Activated CD4-positive, alpha-beta T cell treated with anti-CD3 and anti-CD28 coated beads for 1 hour (primary cell): ENCODE measurements at places on chromosomes 7 and 10.

- no peak for DNase-seq
Measured at GRCh38 chr10:17348501-17349349, 105.7 kb downstream of the ST8SIA6 start.

DNA sequence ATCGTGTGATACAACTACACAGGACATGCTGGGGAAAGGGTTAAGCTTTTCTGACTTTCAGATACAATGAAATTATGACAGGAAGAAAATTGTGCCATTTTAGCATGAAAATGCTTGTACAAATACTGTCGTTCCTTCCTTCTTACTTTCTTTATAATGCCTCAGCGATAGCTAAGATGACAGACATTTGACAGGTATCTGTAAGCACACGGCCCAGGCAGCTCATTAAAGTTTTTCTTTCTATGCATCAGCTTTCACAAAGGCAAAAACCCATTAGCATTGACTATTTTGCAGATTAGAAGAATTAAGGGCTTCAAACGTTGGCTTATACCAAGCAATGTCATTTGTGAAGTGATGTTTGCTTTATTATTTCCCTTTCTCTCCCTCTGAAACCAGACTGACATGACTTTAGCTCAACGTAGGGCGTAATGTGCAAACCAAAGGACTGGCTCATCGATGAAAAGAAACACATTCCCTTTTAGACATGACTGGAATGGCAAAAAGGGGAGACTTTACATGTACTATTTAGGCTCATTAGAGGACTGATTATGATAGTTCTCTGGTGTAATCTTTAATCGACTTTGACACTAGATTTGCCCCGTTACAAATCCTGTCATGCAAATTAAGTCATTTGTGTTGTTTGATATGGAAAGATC lies 258.4 kb upstream of the SP8 start:
- no peak for DNase-seq

DNA sequence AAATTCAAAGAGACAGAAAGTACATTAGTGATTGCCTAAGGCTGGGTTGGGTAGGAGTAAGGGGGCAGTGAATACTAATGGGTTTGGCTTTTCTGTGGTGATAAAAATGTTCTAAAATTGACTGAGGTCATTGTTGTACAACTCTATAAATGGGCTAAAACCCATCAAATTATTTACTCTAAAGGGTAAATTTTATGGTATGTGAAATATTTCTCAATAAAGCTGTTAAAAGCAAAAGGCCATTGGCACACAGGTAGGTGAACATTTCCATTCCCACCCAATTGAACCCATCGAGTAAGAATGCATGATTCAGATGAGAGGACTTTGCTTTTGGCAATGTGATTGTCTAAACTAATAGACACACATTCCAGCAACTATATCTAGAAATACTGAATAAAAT lies 579.4 kb downstream of the GATA3 start:
- no peak for DNase-seq

- DNase-seq: no peak
Measured at GRCh38 chr7:55588976-55589604, 16.8 kb upstream of the VOPP1 start.

- DNase-seq: no peak
Measured at GRCh38 chr7:37943905-37944736, 23.7 kb downstream of the EPDR1 start.

- DNase-seq: no peak
Measured at GRCh38 chr10:98858525-98858924, 377.1 kb downstream of the HPSE2 start.

- DNase-seq: no peak
Measured at GRCh38 chr10:47116445-47116844, 183.6 kb upstream of the GDF10 start.

DNA sequence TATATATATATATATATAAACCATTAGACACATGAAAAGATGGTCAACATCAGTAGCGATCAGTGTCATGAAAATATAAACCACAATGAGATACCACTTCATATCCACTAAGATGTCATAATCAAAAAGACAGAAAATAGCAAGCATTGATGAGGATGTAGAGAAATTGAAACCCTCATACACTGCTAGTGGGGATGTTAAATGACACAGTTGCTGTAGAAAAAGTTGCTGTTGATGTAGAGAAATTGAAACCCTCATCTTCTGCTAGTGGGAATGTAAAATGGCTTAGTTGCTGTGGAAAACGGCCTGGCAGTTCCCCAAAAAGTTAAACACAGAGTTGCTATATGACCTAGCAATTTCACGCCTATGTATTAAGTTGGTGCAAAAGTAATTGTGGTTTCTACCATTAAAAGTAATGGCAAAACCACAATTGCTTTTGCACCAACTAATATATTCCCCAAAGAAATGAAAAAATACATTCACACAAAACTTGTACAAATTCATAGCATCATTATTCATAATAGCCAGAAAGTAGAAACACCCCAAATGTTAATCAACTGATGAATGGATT lies 120.5 kb upstream of the ZWINT start:
- no peak for DNase-seq

DNA sequence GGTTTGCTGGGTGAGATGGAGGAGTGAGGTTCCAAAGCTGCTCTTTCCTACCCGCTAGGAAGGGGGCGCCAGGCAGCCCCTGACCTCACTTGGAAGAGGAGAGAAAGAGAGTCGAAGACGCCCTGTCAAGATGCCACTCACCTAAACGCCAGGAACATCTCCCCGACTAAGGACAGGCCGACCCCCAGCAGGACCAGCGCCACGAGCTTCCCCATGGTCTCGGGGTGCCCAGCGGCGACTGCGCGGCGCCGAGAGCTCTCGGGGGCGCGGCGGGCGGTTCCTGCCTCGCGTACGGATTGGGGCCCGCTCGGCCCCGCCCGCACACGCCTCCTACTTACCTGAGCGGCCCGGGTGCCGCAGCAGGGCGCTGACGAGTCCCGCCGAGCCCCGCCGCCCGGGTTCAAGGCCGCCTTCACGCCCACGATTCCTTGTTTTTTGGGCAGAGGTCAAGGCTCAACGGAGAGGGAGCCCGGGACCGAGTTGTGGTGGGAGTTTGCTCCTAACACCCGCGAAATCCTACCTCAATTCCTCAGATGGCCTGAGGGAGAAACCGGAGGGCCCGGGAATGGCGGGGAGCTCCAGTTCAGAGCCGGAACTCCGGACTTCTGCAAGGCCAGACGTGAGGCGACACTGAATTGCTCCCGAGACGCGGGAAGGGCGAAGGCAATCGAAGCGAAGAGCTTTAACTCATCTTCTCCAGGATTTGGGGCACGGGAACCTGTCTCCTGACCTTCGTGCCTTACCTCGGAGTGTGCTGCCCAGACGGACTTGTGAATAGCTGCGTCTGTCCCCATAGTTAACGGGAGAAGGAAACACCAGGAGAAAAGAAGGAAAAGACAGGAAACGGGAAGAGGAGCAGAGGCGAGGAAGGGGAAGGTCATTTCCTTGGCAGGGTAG lies at the start of gene PON3:
Gene PON3, minus strand, starts transcription at position 240 of the 897 bp plus-strand sequence. Its CDS starts 25 bp downstream, at position 215.
- DNase-seq: no peak

- DNase-seq: no peak
Measured at GRCh38 chr7:105611856-105612775, 30.8 kb upstream of the EFCAB10 start.

DNA sequence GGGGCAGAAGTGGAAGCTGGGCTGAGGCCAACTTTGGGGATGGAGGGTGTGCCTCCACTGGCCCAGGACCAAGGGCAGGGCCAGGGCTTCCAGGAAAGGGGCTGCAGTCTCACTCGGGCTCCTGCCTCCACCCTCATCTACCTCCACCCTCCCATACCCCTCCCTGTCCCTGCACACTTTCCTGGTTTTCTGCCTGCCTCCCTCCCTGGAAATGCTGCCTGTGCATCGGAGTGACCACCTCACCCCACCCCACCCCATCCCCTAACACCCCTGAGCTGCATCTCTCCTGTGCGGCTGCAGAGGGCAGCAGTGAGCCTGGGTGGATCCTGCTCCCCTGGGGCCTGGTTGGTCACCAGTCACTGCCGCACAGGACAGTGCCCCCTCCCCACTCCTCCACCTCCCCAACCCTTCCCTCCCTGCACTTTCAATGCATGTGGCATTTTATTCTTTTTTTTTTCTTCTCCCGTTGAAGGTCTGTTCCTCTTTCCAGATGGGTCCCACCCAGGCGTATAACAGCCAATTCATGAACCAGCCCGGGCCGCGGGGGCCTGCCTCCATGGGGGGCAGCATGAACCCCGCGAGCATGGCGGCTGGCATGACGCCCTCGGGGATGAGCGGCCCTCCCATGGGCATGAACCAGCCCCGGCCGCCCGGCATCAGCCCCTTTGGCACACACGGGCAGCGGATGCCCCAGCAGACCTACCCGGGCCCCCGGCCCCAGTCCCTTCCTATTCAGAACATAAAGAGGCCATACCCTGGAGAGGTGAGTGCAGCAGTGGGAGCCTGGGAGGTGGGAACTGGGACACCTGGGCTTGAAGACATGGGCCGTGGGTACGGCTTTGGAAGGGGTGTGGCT lies 54.1 kb upstream of the PPIF start:
- no peak for DNase-seq

DNA sequence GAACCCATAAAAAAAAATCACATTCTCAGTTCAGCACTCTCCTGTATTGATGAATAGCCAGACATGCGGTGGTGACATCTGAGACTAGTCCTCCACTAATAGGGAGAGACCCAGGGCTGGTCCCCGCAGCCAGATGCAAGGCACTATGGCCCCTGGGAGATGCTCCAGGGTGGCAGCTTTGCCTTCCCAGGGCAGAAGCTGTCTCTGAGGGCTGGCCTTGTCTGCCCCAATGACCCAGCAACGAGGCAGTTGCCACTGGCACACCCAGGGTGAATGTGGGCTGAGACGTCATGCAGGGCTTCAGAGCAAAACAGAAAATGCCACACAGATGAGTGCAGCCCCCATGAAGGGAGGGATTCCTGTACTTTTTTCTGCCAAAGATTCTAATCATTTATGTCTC lies 50.1 kb upstream of the GDF10 start:
- no peak for DNase-seq

- DNase-seq: no peak
Measured at GRCh38 chr7:123417580-123417979, 116.8 kb downstream of the IQUB start.

- no peak for DNase-seq
Measured at GRCh38 chr7:114388021-114388420, 26.6 kb upstream of the FOXP2 start.

DNA sequence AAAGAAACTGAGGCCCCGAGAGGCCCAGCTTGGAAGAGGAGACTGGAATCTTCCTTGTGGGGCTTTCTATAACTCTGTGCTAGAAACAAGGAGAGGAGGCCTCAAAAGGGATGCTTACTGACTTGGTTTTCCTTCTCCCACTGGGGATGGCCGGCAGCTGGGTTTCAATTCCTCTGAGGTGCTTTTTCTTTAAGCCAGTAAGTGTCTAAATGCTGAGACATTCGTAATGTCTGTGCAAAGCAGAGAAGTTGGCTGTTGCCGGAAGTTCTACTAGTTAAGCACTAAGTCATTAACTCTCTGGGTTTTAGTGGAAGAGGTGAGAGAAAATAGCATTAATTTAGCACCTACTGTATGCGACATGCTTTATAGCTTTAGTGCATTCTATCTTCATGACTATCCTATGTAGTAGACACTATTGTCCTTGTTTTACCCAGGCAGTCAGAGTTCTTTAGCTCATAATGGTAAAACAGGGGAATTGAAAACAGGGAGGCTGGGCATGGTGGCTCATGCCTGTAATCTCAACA lies 135.2 kb downstream of the RGS10 start:
- no peak for DNase-seq

GRCh38 chr7:46957195-46957594 lies 624.7 kb downstream of the TNS3 start:
- DNase-seq: no peak

DNA sequence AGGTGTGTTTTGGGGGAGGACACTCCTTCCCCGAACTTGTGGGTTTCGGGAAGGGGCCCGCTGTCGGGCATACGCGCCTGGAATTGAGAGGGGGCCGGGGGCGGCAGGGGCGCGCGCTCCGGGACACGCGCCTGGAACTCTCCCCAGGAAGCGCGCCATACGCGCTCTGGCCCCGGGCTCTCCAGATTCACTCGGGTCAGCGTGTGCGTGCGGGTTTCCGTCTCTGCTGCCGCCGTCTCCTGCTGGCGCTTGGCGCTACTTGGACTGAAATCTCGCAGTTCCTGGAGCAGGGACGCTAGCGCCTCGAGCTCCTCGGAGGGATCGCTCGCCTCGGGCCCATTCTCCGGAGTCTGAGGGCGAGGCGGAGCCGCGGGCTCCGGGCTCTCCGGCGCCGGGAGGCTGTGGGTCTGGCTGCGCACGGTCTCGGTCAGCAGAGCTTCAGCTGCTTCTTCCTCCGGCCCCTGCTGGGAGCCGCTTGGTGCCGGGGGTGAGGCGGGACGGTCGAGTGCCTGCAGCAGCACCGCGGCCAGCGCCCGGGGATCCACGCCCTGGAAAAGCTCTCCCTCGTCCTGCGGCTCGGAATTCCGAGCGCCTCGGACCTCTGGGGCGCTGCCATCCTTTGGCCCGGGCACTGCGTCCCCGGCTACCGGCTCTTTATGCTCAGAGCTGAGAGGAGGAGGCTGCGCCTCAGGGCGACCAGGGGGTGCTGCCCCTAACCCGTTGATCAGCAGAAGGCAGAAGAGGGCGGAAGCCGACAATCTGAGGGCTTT lies 1.1 kb downstream of the VGF start:
- no peak for DNase-seq

- DNase-seq: no peak
Measured at GRCh38 chr10:69734797-69735468, 66.8 kb upstream of the COL13A1 start.

GRCh38 chr7:108415821-108416536 lies 40.3 kb downstream of the NRCAM start:
- DNase-seq: no peak

DNA sequence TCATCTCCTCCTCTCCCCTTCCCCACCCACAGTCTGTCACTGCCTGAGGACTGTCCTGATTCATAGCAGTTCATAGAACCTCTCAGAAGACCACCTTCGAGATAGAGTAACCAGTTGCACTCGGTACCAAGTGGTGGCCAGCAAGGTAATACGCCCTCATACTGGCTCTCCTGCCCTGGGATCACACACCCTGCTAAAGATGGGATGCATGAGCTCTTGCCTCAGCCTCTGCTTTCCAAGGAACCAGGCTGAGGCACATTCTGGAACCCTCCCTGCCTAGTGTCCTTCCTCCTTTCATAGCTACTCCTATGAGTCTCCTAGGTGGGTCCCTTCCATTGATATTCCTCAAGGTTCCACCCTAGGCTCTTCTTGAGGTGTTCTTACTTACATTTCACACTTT lies 15.5 kb downstream of the CFAP43 start:
- no peak for DNase-seq

DNA sequence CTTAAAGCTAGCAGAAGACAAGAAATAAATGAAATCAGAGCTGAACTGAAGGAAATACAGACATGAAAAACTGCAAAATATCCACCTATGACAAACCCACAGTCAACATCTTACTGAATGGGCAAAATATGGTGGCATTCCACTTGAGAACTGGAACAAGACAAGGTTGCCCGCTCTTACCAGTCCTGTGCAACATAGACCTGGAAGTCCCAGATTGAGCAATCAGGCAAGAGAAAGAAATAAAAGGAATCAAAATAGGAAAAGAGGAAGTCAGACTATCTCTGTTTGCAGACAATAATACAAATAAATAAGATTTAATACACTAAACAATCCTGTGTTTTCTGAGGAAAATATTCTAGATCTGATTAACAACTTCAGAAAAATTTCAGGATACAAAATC lies 570.5 kb upstream of the SEMA3D start:
- no peak for DNase-seq
